ENCODE measurements at places on chromosomes 1 and 21. TPM values are rescaled to one million over a fixed set of nuclear protein-coding genes. Genes with fewer than 3 reads are reported as not detected.

- DNase-seq = no peak
- H3K4me1 ChIP-seq = no peaks in the 10 kb centered on the region
- H3K27me3 ChIP-seq = no peaks in the 10 kb centered on the region
- H3K4me3 ChIP-seq = no peak overlapping the region
- H3K27ac ChIP-seq = no peak overlapping the region
Measured at GRCh38 chr1:29466258-29466657, 229.9 kb downstream of the PTPRU start.

DNA sequence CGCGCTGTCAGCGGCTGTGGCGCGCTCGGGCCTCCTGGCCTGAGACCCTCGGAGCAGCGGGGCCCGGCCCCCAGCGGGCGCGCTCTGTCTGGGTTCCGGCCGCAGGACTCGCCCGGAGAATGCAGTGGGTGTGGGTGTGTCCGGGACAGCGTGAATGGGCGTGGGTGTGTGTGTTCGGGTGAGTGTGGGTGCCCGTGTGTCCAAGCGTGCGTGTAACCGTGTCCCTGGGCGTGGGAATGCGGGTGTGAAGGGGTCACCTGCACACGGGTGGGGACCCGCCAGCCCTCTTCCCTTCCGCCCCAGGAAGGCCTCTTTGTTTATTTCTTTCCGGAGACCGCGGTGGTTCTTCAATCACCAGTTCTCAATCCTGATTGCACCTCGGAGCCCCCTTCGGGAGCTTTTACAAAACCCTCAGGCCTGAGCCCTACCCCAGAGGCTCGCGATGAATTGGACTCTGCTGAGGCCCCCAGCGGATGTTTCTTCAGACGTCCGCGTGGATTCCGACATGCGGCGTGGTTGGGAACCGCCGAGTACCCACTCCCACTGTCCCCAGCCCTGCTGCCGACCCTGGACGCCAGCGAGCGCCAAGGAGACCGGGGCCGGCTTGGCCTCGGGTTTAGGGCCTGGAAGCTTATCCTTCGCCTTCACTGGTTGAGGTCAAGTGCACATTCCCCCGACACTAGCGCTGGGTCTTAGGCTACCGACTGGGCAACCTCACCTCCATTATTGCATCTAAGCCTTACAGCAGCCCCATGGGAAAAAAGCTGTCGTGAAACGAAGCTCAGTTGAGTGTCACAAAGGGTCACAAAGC lies 19.3 kb downstream of the SERTAD4 start:
- H3K4me1 ChIP-seq = peaks cover 21% of the 10 kb centered on the region
- H3K4me3 ChIP-seq = no peak overlapping the region
- peaks cover 27% of the 10 kb centered on the region for H3K27me3 ChIP-seq
- no peak overlapping the region for H3K27ac ChIP-seq
- DNase-seq = peak; percentile 17

DNA sequence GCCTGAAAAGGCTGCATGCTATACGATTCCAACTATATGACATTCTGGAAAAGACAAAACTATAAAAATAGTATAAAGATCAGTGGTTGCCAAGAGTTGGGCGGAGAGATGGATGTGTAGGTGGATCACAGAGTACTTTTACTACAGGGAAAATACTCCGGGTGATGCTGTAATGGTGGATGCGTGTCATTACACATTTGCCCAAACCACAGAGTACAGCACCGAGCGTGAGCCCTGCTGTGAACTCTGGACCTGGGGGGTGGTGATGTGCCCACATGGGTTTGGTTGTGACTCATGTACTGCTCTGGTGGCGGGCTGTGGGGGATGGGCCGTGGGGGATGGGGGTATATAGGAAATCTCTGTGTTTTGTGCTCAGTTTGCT lies 162.7 kb upstream of the COL6A1 start:
- H3K36me3 ChIP-seq = no peaks in the 10 kb centered on the region
- H3K27me3 ChIP-seq = no peaks in the 10 kb centered on the region
- no peak overlapping the region for H3K27ac ChIP-seq
- DNase-seq = no peak

GRCh38 chr1:89762386-89762778 lies 58.5 kb upstream of the LRRC8D start:
- no peak for DNase-seq
- H3K36me3 ChIP-seq = no peaks in the 10 kb centered on the region
- H3K4me1 ChIP-seq = peaks cover 26% of the 10 kb centered on the region
- no peak overlapping the region for H3K27ac ChIP-seq
- H3K27me3 ChIP-seq = no peaks in the 10 kb centered on the region

GRCh38 chr1:21909787-21910503 lies 27.2 kb downstream of the HSPG2 start:
- H3K4me1 ChIP-seq = peaks cover 8% of the 10 kb centered on the region
- H3K27me3 ChIP-seq = no peaks in the 10 kb centered on the region
- H3K4me3 ChIP-seq = no peak overlapping the region

- DNase-seq = no peak
- H3K4me3 ChIP-seq = peak overlapping the region; percentile 78
- H3K4me1 ChIP-seq = peaks cover 27% of the 10 kb centered on the region
Measured at GRCh38 chr1:224114787-224115175, 870 bp downstream of the FBXO28 start.

MAP10 gene
- polyA plus RNA-seq = 0.50 TPM

S100A4 gene
- polyA plus RNA-seq = 150 TPM
